Natural killer cell treated with Interleukin-12 subunit alpha and Interleukin-12 subunit beta and Interleukin-15 and Interleukin-18, amount 100 ng/mL, for 72 hours (primary cell): ENCODE measurements at places on chromosomes 5 and 9.

DNA sequence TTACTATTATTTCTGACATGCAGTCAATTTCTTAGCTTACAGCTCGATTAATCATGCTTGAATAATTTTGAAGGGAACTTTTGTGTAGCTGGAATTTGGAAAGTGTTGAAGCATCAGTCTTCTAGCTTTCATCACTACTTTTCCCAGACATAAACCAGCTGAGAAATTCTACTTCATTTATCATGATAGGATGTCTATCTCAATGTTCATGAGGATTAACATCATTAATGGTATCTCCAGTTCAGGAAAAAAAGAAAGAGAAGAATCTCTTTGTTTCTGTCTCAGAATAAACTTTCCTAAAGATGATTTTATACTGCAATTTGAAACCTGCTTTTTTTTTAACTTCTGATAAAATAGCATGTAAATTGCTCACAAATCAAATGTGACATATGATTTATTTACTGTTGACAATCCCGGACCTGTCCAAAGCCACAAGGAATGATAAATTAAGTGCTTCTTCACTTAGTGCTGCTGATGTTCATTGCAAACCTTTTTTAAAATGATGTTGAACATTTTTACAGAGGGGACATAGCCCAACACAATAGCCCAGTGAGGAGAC lies 412.1 kb upstream of the CLINT1 start:
- H3K27me3 ChIP-seq, result peaks cover 1% of the 10 kb centered on the region
- no peaks in the 10 kb centered on the region for H3K4me1 ChIP-seq

DNA sequence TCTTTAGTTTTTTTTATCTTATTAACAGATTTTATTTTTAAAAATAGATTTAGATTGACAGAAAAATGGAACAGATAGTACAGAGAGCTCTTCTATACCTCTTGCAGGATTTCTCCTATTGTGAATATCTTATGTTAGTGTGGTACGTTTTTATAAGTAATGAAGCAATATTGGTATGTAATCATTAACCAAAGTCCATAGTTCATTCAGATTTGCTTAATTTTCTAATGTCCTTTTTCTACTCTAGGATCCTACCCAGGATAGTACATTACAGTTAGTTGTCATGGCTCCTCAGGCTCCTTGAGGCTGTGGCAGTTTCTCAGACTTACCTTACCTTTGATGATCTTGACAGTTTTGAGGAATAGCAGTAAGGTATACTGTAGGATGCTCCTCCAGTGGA lies 30.4 kb downstream of the PPP2R2B start:
- no peak overlapping the region for H3K27ac ChIP-seq
- H3K36me3 ChIP-seq, result no peaks in the 10 kb centered on the region
- DNase-seq, result no peak
- no peaks in the 10 kb centered on the region for H3K27me3 ChIP-seq
- H3K4me1 ChIP-seq, result peaks cover 20% of the 10 kb centered on the region
- no peak overlapping the region for H3K4me3 ChIP-seq

DNA sequence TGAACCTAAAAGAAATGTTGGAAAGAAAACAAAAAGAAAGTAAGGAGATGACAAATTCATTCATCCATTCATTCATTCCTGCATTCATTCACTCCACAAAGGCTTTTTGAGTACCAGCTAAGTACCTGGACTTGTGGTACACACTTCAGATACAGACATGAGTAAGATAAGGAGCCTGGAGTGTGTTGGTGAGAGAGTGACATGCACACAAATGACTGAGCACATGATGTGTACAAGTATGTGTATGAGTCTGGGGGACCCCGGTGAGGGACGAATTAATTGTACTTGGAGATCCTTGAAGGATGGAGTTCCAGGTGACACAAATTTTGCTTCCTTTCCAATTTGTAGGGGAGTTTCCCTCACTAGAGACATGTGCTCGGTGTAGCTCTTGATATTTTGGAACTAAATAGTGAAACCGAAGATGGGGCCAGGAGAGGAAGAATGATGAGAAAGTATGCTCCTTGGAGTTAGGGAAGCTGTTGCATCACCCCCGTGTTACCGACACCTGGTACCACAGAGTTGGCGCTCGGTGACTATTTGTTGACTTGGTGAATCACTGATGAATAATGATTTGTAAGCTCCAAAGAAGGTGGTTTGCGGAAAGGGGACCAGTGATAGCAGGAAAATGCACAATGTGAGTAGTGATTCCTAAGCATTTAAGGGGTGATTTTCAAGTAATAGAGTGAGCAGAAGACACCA lies 509.8 kb downstream of the CCDC171 start:
- peaks cover 11% of the 10 kb centered on the region for H3K4me1 ChIP-seq
- H3K27me3 ChIP-seq, result peaks cover 11% of the 10 kb centered on the region
- no peak overlapping the region for H3K4me3 ChIP-seq
- no peak overlapping the region for H3K27ac ChIP-seq
- DNase-seq, result no peak

GRCh38 chr5:154234551-154234950 lies 44.0 kb downstream of the GALNT10 start:
- no peaks in the 10 kb centered on the region for H3K27me3 ChIP-seq
- H3K4me3 ChIP-seq, result no peak overlapping the region
- DNase-seq, result no peak
- H3K36me3 ChIP-seq, result no peaks in the 10 kb centered on the region
- H3K4me1 ChIP-seq, result peaks cover 49% of the 10 kb centered on the region

- no peak for DNase-seq
- no peaks in the 10 kb centered on the region for H3K36me3 ChIP-seq
- H3K4me3 ChIP-seq, result no peak overlapping the region
- no peaks in the 10 kb centered on the region for H3K4me1 ChIP-seq
- no peaks in the 10 kb centered on the region for H3K27me3 ChIP-seq
These were observed 332.3 kb upstream of the ADAMTSL1 start for GRCh38 chr9:18141681-18142080.

DNA sequence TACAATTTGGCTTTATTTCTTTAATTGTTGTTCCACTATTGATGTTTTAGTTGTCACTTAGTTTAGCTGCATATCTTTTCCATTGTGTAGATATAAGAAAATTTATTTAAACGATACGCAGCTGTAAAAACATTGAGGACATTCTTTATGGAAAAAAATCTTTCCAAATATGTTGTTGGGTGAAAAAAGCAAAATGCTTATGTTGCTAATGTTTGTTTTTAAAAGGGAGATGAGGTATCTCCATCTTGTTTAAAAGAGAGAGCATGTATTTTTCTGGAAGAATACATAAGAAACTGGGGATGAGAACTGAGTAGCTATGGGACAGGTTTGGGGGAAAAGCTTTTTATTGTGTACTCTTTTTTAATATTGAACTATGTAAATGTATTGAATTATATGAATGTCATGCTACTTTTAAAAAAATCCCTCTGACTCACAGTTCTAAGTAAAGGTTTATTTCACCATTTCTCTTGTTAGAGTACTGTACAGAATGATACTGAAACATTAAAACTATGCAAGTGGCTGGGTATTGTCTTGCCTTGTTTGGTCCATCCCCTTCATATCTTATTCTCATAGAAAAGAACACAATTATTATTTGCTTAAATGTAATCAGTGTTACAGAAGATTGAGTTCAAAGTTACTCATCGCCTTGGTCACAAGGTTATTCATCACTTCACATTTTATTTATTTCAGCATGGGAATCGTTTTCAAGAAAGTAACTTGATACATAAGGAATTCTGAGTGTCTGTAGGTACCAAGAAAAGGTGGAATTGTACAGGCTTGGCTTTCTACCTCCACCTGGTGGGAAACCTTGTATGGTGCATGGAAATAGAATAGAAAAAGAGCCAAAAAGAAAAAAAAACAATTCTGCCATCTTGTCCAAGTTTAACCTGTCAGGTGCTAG lies 85.8 kb downstream of the RIC1 start:
- H3K4me1 ChIP-seq, result peaks cover 9% of the 10 kb centered on the region
- H3K36me3 ChIP-seq, result peaks cover 29% of the 10 kb centered on the region
- peak overlapping the region; percentile 43 for H3K27ac ChIP-seq
- H3K27me3 ChIP-seq, result no peaks in the 10 kb centered on the region
- no peak overlapping the region for H3K4me3 ChIP-seq

DNA sequence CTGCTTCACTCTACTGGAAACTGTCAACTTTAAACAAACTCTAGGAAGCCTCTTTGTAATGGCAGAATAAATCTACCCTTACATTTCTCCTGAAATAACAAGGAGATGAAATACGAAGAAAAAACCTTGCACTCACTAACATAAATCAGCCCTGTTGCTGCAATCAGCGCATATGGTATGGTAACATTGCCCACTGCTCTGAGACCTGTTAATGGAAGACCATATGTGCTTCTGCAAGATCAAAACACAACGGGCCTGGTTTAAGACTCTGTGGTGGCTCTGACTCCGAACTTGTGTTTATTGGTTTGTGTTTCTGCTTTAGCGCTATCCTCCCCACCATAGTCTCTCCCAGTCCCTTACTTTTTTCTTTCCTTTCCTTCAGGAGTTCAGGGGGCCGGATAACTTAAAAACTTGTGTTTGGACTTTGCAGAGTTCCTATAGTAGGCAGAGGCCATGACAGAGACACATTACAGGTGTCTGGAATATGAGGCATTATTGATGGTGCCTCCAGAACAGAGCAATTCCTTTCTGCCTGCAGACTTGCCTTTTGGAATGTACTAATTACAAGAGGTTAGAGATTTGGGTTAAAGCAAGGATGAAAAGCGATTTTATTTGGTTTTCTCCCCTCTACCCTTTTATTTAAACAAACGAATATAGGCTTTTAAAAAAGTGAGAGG lies 110.8 kb downstream of the PSAT1 start:
- H3K4me3 ChIP-seq, result no peak overlapping the region
- DNase-seq, result no peak
- no peak overlapping the region for H3K27ac ChIP-seq
- H3K4me1 ChIP-seq, result no peaks in the 10 kb centered on the region
- peaks cover 20% of the 10 kb centered on the region for H3K27me3 ChIP-seq
- H3K36me3 ChIP-seq, result no peaks in the 10 kb centered on the region
